ENCODE measurements at places on chromosomes 2 and 18.

- no peak for DNase-seq
Measured at GRCh38 chr2:28751956-28752630, 463 bp downstream of the PPP1CB start.

- DNase-seq, result peak; percentile 92
Measured at GRCh38 chr2:152611458-152612231, 105.6 kb downstream of the PRPF40A start.

DNA sequence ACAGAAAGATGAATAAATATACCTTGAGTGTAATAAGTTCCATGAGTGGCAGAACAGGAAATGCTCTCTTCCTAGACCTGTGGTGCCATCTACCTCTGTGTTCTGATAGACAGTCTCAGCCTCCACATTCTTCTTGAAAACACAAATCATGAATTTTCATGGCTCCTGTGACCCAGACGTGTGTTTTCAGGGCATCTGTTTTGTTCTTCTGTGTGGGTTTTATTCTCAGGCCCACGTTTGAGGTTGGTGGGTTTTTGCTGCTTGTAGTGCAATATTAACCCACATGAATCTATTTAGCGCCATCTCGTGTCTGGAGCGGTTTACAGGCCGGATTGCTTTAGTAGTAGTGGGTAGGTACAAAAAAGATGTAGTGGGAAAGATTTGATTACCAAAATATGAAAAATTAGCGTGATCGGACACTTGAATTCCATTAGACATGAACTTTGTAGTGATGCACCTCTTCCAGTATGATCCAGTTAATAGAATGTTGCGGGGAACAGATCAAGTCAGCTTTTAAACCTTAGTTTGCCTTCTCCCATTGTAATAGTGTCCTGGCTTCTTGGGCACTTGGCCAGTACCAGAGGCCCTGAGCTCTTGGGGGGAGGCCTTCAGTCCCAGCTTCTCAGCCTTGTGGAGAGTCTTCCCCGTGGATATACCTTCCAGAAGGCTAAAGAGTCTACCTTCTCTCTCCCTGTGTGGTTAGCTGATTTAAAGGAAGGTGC, 256.5 kb downstream of the TPGS2 start:
- DNase-seq, result no peak

DNA sequence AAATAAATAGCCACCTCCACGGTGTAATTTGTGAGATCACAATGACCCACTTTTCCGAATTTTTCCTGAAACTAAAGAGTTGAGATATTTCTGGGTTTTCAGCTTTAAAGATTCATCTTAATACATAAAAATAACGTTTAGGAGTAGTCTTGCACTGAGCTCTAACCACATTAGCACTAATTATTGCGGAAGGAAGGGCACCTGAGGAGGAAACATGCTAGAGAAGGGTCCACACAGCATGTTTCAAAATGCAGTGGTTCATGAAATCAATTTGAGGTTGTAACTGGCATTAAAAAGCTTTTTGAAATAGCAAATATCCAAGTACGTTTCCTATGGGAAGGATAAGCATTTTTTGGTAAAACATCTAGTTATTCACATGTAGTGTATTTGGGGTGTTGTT, 8.4 kb downstream of the INPP4A start:
- no peak for DNase-seq

DNA sequence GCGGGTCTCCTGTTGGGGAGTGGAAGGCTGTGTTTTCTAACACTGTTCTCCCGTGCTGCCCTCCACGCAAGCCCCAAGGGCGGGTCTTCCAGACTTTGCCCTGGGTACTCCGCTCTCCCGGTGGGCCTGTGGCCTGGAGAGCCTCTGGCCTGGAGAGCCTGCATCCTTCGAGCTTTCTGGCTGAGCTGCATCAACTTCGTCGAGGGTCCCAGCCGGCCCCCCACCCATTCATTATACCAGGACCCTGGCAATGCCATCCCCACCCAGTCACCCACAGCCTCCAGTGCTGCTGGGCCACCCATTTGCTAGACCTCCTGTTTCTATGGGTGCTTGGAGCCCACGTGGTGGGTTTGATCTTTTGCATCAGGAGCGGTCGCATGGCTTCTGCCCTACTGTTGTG, 102.2 kb downstream of the PTGR3 start:
- DNase-seq, result no peak

- DNase-seq, result peak; percentile 43
Measured at GRCh38 chr2:159091381-159091780, 122.9 kb downstream of the TANC1 start.

DNA sequence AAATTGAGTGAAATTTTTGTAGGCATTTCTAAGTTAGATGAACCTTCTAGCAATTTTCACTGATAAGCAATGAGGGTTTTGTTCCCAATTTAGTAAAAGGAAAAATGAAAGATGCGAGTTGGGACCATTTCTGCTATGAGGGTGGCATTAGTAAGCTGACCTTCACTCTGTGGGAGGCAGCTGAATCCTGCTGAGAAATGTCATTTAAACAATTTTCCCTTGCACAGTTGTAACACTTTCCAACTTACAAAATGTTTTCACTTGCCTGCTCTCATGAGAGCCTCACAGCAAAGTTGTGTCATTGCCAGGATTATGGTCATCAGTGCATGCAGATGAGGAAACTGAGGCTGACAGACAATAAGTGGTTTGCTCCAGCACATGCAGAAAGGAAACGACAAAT, 527.7 kb downstream of the TNS1 start:
- no peak for DNase-seq

DNA sequence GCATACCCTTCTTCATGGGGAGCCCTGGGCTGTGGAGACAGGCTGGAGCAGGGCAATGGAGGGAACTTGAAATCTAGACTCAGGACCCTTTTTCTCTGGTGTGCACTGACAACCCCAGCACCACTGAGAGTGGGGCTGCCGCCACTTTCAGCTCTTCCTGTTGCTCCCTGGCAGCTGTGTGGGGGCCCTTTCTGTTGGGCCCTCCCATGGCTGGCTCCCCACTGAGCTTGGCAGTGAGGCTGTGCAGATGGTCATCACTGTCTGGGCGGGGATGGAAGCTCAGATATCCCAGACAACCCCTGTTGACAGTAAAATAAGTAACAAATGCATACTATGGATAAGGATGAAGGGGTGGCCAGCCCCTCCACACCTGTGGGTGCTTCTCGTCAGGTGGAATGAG, 6.7 kb downstream of the MYO7B start:
- DNase-seq, result no peak

- no peak for DNase-seq
Measured at GRCh38 chr2:16188261-16188890, 248.0 kb downstream of the MYCN start.

DNA sequence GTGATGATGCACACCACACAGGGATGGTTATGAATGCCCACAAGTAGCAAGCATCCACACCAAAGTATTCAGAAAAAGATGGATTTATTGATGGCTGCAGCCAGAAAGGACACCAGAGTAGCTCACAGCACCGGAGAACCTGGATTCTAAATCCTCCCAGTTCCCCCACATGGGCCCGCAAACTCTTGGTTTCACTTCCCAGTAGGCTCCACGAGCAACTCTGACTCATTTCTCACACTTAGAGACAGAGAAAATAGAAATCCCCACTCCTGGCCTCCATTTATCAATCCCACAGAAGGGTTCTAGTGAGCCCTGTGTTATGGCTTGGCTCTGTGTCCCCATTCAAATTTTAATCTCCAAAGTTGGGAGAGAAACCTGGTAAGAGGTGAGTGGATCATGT, 426.7 kb upstream of the MYT1L start:
- DNase-seq, result no peak

DNA sequence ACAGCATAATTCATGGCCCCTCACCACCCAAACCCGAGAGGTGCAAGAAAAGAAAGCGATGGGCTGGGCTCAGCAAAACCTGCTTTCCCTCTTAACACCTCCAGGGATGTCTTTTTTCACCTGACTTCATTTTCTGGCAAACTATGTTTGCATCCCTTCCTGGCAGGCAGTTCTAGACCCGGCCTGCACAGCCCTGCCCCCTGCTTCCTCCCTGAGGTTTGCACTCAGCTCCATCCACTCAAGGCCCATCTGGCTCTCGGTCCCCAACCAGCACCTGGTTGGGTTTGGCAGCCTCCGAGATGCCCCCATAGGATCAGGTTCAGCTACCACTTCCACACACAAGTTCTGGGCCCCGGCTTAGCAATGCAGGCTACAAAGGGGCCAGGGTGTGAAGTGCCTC, 185.7 kb downstream of the SMAD7 start:
- DNase-seq, result no peak

- DNase-seq, result peak; percentile 7
Measured at GRCh38 chr2:48849770-48850169, 94.2 kb upstream of the LHCGR start.

- DNase-seq, result peak; percentile 86
Measured at GRCh38 chr2:187390891-187391290, 57.2 kb downstream of the CALCRL start.

DNA sequence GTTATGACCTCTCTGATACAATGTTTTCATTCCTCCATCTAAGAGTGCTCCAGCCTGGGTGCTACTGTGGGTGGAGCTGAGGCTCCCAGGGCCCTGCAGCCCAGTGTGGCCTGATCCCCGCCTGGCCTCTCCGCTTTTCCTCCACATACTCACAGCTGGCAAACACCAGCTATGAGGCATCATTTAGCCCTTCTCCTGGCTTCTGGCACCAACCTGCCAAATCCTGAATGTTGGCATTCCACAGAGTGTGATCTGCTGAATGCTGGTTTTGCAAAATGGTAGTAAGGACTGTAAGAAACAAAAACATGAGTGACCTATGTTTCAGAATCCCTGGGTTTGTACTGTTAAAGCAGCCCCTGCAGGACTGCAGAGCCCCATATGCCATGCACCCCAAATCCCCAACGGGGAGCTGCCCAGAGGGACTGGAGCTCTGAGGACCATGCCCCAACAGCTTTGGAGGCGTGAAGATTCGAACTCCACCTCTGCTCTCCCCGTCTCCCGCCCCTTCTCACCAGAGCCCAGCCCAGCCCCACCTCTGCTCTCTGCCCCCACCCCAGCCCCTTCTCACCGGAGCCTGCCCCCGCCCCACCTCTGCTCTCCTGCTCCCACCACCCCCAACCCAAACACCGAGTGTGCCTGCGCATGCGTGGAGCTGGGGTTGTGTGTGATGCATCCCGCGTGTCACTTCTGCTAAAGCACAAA, 4.2 kb downstream of the SLC66A2 start:
- no peak for DNase-seq

DNA sequence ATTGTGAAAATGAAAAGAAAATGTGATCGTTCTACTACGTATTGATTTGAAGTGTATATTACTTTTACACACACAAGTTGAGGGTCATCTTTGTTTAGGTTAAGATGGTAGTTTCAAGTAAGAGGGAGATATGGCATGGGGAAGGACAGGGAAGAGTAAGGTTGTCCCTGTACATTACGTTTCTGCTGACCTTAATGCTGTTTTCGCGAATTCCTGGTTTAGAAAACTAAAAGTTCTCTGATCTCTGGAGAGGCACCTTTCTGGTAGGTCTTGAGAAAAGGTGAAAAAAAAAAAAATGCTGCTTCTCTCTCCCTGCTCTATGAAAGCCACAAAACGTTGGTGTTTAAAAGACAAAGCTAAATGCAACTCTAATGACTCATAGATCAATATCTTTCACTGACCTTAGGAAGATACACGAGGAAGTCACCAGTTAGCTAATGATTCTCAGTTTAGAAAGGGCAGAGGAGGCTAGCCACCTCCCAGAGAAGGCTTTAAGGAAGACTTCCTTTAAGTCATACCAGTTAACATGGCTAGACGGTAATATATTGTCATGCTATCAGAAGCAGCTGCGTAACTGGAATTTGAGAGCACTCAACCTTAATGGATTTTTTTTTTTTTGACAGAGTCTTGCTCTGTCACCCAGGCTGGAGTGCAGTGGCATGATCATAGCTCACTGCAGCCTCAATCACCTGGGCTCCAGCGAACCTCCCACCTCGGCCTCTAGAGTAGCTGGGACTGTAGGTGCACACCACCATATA, 13.2 kb downstream of the TXNDC2 start:
- peak; percentile 63 for DNase-seq

GRCh38 chr2:240568678-240569522, 616 bp downstream of the RNPEPL1 start:
- peak; percentile 88 for DNase-seq

DNA sequence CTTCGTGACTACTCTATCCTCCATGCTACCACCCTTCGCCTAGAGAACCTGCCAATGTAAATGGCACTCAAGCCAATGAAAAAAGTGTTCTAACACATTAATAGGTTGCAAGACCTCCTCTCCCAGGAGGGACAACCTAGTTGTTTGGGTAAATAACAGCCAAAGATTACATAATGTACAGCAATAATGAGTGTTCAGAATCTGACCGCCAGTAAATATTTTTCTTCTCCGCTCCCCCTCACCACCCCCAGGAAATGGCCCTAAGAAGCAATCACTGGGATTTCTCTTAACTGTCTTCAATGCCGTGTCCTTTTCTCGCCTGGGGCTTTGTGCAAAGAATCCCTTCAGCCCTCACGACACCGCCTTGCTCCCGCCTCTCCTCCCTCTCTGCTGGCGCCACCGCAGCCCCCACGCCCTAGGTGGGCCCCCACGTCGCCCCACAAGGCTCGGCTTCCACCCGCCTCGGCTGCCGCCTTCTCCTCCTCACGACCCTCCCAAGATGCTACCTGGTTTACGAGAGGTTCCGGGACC, 458 bp downstream of the HYCC2 start:
- DNase-seq, result peak; percentile 16

GRCh38 chr2:214679736-214680135, 129.7 kb downstream of the BARD1 start:
- DNase-seq, result no peak

- no peak for DNase-seq
Measured at GRCh38 chr2:24659862-24660261, 133.3 kb downstream of the PTRHD1 start.

DNA sequence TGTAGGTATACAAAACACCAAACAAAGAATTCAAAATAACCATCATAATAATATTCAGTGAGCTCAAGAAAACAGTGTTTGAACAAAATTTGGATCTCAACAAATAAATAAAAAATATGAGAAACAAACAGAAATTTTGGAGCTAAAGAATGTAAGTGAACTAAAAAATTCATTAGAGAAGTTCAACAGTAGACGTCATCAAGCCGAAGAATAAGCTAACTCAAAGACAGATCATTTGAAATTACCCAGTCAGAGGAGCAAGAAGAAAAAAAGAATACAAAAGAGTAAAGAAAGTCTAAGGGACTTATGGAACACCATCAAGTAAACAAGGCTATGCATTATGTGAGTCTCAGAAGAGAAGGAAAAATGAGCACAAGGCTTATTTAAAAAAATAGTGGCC, 16.6 kb upstream of the SPP2 start:
- DNase-seq, result no peak

GRCh38 chr2:4840791-4841190, 851.4 kb upstream of the SOX11 start:
- DNase-seq, result no peak

DNA sequence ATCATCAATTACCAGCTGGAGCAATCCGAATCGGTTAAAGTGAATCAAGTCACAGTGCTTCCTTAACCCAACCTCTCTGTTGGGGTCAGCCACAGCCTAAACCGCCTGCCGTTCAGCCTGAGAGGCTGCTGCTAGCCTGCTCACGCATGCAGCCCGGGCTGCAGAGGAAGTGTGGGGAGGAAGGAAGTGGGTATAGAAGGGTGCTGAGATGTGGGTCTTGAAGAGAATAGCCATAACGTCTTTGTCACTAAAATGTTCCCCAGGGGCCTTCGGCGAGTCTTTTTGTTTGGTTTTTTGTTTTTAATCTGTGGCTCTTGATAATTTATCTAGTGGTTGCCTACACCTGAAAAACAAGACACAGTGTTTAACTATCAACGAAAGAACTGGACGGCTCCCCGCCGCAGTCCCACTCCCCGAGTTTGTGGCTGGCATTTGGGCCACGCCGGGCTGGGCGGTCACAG, 496 bp upstream of the ITGA4 start:
- peak; percentile 24 for DNase-seq

GRCh38 chr18:26133652-26134051, at the start of gene PSMA8:
TSS of gene PSMA8 (plus strand) at chr18:26133869. CDS start at chr18:26133966, 97 bp downstream.
- no peak for DNase-seq
